ENCODE measurements at places on chromosomes 3 and 15.

GRCh38 chr3:56314842-56315241, 153.4 kb downstream of the ERC2 start:
- DNase-seq: peak; percentile 84

- no peak for DNase-seq
These were observed 420.8 kb downstream of the CNTN6 start for GRCh38 chr3:1513662-1514061.

DNA sequence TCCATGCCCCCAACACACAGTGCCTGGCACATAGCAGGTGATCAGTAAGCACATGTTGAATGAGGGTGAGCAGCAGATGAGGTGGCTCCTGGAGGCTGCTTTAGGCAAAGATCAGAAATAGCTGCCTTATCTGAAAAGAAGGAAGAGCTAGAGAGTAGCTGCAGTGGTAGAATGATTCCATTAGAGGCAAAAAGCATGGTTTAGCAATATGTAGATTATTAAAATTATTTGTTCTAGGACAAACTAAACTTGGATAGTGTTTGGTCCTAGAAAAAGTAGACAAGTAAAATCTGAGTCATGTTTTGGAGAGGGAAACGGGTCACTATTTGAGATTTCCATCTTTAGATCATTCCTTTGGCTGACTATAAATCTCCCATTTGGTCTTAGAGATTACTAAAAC, 32.1 kb downstream of the KIF7 start:
- DNase-seq: no peak

DNA sequence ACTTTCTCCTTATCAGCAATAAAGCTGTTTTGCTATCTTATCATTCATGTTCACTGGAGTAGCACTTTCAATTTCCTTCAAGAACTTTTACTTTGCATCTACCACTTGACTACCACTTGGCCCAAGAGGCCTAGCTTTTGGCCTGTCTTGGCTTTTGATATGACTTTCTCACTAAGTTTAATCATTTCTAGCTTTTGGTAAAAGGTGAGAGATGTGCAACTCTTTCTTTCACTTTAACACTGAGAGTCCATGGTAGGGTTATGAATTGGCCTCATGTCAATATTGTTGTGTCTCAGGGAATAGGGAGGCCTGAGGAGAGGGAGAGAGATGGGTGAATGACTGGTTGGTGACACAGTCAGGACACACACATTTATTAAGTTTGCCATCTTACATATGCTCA, 31.0 kb upstream of the FAM3D start:
- no peak for DNase-seq
